ENCODE measurements at places on chromosomes 2 and 18.

DNA sequence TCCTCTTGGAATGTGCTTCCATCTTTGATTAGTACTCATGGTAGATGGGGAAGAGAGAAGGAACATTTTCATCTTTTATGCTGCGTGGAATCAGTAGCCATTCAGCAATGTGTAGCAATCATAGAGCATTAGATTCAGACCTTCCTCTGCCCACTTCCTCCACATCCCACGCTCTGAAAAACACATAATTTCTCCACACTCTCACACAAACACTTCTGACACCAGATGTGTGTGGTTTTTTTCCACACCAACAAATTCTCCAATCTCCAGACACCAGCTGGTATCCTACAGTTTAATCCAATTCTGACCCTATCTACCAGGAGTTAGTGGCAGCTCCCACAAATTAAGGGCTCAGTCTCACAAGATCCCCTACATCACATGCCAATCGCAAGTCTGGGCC lies 103.3 kb downstream of the AOX1 start:
- DNase-seq, result no peak

DNA sequence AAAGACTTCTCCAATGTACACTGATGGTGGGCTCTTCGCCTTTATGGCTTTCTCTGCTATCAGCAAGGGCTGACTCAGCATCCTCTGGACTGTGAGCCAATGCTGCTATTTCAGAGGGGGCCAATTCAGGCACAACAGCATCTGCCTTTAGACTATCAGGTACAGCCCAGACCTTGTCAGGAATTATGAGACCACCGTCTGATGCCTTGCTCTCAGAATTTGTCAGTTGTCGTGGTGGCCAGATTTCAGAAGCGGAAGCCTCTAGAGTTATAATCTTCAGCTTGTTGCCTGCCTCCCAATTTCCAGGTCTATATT lies 92.7 kb downstream of the ALPK2 start:
- DNase-seq, result no peak

GRCh38 chr2:47595687-47596086 lies 187.3 kb upstream of the MSH6 start:
- no peak for DNase-seq

DNA sequence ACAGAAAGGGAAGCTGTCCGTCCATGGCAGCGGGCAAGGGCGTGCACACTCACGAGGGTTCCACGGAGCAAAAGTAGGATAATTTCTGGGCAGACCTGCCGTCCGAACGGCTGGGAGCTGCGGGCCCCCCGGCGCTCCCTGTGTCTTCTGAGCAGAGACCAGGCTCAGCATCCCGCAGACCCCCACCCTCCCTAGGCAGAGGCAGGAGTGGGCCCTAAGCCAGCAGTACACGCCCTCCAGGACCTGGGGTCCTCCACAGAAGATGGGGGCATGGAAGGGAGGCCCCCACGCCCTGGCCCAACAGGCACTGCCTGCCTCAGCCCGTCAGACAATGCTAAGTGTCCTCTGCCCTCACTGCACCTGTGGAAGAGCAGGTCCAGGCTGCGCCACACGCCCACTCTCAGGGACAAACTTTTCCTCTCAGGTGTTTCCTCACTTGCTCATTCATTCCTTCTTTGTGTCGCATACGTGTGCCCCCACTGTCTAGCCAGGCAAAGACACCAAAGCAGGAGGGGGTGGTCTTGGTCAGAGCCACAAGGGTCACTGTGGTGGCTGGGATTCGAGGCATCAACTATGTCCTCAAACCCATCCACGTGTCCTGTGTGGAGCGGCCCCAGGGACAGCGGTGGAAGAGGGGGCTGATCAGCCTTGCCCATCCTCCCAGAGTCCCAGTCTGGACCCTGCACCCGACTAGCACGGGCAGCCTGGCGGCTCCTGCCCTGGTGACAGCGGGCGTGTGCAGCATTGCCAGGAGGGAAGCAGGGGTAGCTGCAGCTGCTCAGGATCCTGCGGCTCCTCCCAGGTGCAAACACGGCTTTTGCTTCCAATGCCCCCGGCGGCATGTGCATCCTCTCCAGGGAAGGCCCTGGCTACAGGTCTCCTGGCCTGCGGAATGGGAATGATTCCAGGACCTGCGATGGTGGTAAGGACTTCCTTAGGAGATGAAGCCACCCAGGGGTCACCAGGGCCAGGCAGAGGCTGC lies 2.4 kb upstream of the GPC1 start:
- no peak for DNase-seq

DNA sequence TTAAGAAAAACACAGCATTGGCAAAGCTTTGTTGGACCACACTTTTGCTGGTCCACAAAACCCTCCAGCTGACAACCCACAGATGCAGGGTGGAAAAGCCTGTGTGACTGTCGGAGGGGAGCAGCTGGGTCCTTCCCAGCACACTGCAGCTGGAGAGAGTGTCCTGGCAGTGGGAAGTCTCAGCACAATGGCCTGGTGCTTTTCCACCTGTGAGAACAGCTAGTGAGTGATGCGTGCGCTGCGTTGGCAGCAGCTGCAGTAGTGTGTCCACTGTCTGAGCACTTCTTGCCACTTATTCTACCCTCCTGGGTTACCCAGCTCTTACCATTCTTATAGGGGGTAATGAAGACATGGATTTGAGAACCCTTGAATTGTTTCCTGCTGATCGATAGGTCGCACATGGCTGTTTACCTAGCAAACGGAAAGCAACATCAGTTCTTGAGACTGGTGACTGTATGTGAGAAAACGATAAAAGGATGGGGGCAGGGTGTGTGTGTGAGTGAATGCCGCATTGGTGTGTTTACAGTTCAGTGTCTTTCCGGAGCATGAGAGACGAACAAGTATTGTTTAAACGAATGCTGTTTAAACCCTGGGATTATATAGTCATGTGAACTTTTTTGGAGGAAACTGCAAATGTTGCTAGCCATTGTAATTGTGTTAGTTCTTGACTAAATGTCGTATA lies 69.7 kb downstream of the LYPD6 start:
- no peak for DNase-seq

- DNase-seq, result no peak
These were observed 5.8 kb downstream of the IL37 start for GRCh38 chr2:112916625-112917247.

DNA sequence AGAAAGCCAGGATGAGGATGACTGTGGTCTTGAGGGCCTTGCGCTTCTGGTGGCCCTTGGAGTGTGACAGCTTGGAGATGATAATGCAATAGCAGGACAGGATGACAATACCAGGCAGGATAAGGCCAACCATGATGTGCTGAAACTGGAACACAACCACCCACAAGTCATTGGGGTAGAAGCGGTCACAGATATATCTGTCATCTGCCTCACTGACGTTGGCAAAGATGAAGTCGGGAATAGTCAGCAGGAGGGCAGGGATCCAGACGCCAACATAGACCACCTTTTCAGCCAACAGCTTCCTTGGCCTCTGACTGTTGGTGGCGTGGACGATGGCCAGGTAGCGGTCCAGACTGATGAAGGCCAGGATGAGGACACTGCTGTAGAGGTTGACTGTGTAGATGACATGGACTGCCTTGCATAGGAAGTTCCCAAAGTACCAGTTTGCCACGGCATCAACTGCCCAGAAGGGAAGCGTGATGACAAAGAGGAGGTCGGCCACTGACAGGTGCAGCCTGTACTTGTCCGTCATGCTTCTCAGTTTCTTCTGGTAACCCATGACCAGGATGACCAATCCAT lies 2.7 kb downstream of the CXCR4 start:
- DNase-seq, result no peak

Measured in kidney tubule cell (primary cell).